CD14-positive monocyte (primary cell): ENCODE measurements at places on chromosomes 2 and 18. TPM values are rescaled to one million over a fixed set of nuclear protein-coding genes. Genes with fewer than 3 reads are reported as not detected.
A peak's percentile ranks its signal among the peaks of the same experiment; 100 is the strongest.

DNA sequence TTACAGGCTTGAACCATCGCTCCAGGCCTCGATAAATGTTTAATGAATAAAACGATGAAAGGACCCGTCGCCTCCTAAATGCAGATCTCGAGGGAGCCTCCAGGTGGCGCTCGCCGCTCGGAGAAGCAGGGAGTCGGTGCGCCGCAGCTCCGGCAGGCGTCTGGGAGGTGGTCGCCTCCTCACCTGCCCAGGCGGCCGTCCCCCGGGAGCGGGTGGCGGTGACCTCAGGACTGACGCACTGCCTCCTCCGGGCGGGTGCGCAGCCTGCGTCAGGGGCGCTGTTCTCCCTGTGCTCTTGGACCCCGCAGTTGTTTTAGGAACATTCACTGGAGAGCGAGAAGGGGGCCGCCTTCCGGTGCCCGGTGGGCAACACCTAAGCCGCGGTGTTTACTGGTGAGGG lies 38.6 kb upstream of the POLE4 start:
- DNase-seq: peak; percentile 49

GRCh38 chr18:33745871-33746545 lies 168.0 kb downstream of the ASXL3 start:
- no peak for DNase-seq

DNA sequence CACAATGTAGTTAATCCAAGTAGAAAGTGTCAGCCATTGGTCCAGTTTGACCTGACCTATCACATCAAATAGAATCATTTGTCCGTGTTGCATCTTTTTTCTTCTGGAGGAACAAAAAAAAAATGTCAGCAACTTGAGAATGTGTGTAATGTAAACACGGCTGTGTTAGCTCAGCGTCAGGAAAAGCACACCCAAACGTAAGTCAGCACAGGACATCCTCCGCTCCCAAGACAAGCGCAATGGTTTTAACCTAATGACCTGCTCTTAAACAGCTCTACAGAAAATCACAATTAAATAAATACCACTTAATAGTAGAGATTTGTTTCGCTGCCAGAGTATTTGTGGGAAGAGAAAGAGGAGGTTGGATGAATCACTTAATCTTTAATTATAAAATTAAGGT lies 59.4 kb downstream of the OSR1 start:
- no peak for DNase-seq

- DNase-seq: no peak
Measured at GRCh38 chr2:53455094-53455493, 312.5 kb upstream of the CHAC2 start.

- DNase-seq: no peak
Measured at GRCh38 chr2:12347066-12347493, 369.7 kb upstream of the TRIB2 start.

- DNase-seq: no peak
Measured at GRCh38 chr2:154758871-154759270, 60.4 kb downstream of the KCNJ3 start.

The GAD1 gene
- polyA plus RNA-seq: not detected
